ENCODE measurements at places on chromosomes 6 and 20.

- DNase-seq, result no peak
Observed at GRCh38 chr20:24942679-24943078, 6.4 kb upstream of the CST7 start.

DNA sequence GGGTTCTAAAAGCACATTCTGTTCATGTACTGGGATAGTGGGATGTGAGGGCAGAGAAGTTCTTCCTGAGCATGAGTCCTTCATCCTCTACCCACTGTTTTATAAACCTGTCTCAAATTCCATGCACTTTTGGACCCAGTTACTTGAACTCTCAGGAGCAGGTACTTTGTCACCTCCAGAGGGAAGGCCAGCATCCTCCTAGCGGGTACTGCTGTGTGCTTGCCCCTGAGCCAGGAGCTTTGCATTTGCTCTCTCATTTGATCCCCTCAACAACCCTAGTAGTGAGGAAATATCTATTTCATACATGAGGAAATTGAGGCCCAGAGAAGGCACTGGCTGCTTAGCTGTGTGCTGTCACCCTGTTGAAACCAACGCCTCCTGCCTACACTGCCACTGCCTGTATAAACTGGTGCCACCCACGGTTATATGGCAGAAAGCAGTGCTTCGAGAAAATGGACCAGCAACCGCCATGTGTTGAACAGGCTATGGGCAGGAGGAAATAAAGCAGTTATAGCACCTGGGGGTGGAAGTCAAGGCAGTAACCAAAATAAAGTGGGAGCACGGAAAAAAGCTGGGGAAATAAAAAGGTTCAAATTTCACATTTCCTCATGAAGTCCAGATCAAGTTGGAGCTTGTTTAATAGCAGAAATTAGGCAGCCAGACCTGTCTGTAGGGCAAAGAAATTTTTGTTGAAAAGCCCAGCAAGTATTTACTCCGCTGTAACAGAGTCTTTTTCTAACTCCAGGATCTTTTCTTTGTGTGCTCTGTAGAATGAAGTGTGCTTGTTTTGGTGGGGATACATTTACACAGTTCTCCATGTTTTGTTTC, 38.0 kb downstream of the KLHL31 start:
- DNase-seq, result no peak

- DNase-seq, result no peak
Observed at GRCh38 chr20:35360033-35360432, 51.7 kb downstream of the UQCC1 start.

DNA sequence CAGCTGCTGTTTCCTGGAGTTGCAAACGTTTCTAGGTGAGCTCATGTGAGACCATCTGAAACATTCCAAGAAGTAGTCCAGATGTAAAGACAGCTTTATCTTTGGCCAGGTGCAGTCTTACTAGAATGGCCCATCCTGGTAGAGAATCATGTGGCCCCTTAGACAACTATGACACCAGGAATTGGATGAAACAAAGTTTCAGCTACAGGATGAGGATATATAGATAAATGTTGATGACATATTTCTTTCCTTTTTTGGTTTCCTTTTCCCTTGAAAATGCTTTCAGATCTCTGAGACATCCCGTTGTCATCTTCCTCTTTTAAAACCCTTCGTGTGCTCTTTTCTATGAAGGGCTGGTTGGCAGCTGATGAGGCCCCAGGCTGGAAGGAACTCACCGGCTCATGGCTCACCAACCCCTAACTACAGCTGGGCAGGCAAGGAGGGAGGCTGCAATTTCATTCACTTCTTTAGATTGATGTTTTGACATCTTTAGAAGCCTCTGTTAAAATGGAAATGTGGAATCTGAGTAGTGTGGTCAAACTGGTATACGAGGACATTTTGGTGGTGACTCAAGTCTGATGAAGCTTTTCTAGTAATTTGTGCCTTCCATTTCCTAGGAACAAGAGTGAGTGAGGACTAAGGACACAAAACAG, 167.9 kb upstream of the TNFAIP3 start:
- no peak for DNase-seq

- DNase-seq, result no peak
Observed at GRCh38 chr6:129369737-129370136, 340.2 kb downstream of the ARHGAP18 start.

DNA sequence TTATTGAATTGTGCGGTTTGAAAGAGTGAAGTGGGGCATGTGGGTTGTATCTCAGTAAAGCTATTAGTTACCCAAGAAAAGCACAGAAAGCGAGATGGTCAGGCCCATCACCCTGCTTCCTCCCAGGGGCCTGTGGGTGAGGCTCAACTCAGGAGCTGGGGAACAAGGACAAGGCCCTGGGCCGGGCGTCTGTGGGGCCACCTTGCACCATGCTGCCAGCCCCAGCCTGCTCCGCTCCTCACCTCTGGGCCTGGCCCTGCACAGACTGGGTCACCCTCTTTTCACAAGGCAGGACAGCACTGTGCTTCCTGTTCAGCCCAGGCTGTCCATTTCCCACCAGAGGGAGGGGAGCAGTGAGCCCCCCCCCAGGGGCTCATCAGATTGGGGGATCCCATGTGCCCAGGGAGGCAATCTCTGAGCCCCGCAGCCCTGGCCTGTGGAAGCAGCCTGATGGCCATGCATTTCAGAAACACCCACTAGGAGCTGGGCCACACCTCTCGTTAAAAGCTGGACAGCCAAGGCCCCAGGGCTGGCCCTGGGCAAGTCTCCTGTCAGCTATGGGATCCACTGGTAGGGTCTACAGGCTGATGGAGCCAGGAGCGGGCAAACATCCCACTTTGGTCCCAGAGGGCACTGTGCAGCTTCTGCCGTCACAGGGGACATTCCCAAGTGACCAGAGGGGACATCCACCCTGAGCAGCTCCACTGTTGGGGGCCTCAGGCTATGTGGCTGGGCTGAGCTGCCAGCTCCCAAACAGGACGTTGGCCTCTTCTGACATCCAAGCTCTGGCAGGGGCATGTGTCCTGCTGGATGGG, 55.9 kb downstream of the YTHDF1 start:
- DNase-seq, result no peak

DNA sequence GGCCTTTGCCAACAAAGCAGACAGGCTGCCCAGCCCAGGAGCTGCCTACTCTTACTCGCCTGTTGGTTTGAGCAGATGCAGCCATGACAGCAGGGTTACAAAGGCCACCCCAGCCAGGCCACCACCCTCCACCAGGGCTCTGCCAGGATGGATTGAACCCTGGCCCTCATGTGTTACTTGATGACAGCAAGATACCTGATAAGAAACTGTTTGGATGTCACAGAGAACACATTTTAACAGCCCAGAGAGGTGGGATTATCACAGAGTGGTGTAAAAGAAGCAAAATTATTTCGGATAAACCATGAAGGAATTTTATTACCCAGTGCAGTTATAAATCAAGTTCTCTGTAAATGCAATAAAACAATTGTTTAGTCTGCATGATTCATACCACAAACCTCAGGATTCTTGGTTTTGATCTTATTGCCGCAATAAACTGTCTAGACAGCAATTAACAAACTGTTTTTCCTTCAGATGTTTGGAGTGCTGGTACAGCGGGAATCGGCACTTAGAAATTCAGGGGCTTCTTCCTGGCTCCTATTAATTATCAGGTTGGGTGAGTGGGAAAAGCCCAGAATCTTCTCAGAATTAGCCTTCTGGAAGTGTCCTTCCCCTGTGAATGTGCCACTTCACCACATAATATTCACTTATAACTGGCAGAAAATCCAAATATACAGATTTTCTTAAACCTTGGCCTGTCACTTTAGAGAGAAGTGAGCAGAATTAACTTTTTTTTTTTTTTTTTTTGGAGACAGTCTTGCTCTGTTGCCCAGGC, 58.0 kb upstream of the SALL4 start:
- no peak for DNase-seq

DNA sequence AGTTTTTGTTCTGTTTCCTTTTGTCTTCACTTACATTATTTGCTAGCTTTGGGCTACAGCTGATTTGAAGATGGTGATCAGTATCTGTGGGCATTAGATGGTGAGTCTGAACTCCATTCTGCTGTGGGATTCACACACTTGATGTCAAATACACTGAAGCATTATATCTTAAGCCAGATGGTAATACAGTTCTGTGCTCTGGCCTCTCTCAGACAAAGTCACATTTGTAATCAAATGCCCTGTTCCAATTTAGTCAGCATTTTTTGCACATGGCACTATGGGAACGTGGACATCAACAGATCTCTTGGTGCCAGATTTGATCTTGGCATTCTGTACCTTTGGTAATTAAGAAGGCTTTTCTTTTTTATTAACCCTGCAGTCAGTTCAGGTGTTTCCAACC, 56.0 kb downstream of the SASH1 start:
- no peak for DNase-seq

GRCh38 chr6:170206317-170206621, 84.6 kb downstream of the DLL1 start:
- no peak for DNase-seq

DNA sequence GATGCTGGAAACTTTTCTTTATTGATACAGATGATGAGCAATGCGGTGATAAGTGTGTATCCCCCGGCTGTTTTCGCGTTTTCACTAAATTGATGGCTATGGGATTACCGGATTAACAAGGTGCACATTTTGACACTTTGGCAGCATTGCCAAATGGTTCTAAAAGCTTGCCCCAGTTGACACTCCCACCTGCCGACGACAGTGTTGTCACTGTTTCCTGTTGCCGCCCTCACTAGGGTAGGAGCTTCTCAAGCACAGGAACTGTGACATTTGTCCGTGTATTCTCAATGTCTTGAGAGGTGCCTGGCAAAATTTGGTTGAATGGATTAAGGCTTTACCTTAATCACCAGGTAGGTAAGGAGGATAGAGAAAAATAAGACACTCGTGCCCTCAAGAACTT, 9.8 kb upstream of the MAPK13 start:
- DNase-seq, result peak; percentile 78

All from Karpas-422 (cell line).